ENCODE measurements at places on chromosomes 2 and 18.
A peak's percentile ranks its signal among the peaks of the same experiment; 100 is the strongest.

DNA sequence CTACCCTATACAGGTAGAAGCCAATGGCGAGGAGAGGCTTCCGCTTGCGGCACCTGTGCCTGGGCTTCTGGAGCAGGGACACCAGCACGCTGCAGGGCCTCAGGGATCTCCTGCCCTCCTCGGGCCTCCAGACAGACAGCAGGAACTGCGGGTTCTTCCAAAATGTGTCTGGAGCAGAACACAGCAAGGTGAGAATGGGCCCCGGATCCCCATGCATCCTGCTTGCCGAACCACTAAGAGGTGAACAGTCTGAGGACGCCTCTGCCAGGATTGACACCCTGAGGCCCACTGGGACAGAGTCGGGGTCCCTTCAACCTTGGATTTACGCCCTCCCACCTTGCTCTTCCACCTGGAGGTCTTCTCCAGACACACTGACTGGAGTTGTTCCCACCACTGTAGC lies 25.4 kb downstream of the CAPN14 start:
- DNase-seq = no peak

- no peak for DNase-seq
Observed at GRCh38 chr18:49189772-49190171, 239.0 kb upstream of the SMAD7 start.

GRCh38 chr18:49025426-49025766 lies 74.6 kb upstream of the SMAD7 start:
- DNase-seq = no peak

GRCh38 chr2:27024812-27025211 lies 8.0 kb upstream of the TMEM214 start:
- DNase-seq = no peak

DNA sequence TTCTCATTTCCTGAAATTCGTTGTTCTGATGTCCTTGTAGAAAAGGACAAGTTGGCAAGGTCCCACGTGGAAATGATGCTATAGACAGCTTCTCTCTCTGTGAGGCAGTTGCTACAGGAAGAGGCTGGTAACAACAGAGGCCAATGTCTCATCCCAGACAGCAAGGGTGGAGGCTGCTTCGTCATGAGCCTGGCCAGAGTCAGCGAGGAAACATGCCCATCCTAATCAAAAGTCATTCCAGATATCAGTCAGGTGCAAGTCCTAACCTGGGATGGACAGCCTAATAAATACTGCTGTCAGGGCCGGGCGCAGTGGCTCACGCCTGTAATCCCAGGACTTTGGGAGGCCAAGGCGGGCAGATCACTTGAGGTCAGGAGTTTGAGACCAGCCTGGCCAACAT lies 6.4 kb upstream of the SMAD7 start:
- DNase-seq = no peak

- DNase-seq = peak; percentile 92
Observed at GRCh38 chr2:173151671-173152401, 76.2 kb downstream of the MAP3K20 start.

- DNase-seq = peak; percentile 44
Observed at GRCh38 chr2:230902180-230902899, 22.7 kb downstream of the GPR55 start.

DNA sequence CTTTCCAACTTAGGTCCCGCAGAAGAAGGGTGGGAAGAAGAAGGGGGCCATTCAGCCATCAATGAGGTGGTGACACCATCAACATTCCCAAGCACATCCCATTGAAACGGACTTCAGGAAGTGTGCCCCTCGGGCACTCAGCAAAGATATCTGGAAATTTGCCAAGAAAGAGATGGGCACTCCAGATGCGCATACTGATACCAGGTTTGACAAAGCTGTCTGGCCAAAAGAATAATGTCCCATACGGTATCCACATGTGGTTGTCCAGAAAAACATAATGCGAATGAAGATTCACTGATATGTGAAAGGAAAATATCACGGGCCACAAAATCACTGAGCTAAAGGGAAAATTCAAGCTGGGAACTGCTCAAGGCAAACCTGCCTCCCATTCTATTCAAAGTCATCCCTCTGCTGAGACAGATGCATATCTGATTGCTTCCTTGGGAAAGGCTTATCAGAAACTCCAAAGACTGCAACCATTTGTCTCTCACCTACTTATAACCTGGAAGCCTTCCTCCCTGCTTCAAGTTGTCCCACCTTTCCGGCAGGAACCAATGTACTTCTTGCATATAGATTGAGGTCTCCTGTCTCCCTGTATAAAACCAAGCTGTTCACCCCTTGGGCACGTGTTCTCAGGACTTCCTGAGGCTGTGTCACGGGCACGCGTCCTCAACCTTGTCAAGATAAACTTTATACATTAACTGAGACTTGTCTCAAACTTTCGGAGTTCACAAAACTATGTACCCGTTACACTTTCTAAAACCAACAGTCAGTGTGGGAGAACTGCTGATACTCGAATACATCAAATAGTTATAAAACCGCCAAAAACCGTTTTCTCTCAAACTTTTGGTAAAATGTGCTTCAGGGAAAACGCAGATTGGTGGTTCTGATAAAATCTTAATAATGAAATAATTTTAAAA lies 1.3 kb upstream of the PDK1 start:
- DNase-seq = no peak

- no peak for DNase-seq
Observed at GRCh38 chr2:206084870-206085741, 868 bp downstream of the INO80D start.

- no peak for DNase-seq
Observed at GRCh38 chr18:10852385-10853303, 296.7 kb downstream of the PIEZO2 start.

GRCh38 chr2:238645095-238645494 lies 202.8 kb upstream of the TWIST2 start:
- DNase-seq = no peak

GRCh38 chr18:3104190-3105054 lies 91.5 kb upstream of the LPIN2 start:
- DNase-seq = no peak

GRCh38 chr18:51593931-51594330 lies 396.4 kb upstream of the MEX3C start:
- no peak for DNase-seq

DNA sequence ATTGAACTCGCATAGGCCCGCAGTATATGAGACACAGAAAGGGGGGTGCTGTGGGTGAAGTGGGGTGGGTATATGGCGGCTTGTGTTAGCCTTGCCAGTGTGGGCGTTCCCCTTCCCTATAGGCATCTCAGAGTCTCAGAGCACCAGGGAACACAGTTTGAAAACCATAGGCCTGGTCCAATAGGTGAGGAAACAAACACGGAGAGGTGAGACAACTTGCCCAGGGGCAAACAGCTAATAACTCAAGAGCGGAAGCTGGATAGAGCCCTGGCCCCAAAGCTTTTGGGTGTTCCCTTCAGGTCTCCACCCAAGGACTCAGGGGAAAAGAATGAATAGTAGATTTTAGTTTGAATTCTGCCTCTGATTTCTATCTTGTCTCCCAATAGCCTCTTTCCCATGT lies 7.9 kb downstream of the LIPG start:
- no peak for DNase-seq

DNA sequence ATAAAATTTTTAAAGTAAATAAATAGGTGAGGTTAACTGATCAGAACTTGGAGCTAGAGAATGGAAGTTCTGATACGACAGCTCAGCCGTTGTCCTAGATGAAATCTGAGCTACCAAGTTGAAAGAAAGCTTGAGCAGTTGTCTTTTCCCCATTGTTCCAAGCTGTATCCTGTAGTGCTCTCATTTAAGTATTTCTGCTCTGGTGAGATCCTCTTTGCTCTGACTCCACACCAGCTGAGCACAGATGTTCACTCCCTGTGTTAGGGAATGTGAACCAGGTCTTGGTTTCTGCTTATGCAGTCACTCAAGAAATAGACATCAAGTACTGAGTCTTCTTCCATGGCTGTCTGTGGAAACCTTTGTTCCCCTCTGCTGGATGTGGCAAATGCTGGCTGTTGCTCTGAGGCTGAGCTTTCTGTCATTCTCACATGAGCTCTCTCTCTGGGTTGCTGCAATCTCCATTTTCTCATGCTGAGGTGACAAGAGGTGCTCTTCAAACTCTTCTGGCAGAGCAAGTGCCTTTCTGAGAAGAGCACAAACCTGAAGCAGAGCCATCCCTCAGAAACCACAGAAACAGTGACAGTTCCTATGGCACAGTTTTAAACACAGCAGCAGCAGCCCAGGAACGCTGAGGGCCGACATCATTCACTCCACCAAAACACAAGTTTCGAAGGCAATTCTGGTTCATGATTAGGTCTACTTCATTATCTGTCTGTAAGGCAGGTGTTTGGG lies 194.1 kb downstream of the SP3 start:
- no peak for DNase-seq

- no peak for DNase-seq
Observed at GRCh38 chr2:223542501-223542900, 59.7 kb downstream of the SCG2 start.

- no peak for DNase-seq
Observed at GRCh38 chr2:174444761-174445160, 42.1 kb downstream of the GPR155 start.

DNA sequence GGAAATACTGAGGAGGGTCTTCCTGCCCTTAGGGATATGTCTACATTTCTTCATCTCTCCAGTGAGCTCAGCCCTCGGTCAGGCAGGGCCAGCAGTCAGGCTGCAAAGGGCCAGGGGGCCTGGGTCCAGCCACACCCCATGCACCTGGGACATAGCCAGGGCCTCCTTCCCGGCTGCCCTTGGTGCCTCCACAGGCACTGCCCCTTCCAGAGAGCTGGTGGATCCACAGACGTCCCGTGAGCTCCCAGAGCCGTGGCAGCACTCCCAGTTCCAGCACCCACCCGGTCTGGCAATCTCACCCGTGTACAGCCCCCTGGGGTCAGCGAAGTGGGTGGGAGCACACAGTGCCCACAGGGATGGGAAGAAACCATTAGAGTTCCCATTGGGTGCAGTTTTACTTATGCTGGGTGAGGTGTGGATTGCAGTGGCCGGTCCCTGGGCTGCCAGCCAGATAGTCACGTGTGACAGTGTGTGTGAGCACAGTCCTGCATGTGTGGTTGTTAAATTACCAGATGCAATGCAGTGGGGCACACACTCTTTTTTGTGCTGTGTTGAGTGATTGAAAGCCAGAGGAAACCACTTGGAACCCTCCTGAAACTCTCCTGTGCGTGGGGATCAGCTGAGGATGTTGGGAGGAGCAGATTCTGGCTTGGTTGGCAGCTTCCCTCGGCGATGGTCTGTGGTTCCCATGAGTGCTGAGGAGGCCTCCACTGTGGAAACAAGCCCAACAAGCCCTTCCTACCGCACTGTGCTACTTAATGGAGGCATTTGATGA lies 131.0 kb downstream of the SNTG2 start:
- no peak for DNase-seq

DNA sequence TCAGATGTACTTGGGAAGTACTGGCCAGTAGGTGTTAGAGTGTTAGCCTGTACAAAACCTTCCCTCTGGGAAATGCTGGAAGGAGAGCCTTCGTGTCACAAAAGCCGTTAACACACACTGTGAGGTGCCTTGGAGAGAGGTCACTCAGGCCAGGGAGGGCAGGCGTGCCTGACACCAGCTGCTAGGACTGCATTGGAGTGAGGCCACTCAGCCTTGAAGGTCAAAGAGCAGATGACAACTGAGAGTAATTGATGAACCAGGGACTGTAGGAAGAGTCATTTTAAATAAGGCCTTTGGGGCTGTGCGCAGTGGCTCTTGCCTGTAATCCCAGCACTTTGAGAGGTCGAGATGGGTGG lies 45.4 kb downstream of the ASAP2 start:
- DNase-seq = no peak

GRCh38 chr2:188893972-188894371 lies 80.2 kb upstream of the COL3A1 start:
- no peak for DNase-seq

DNA sequence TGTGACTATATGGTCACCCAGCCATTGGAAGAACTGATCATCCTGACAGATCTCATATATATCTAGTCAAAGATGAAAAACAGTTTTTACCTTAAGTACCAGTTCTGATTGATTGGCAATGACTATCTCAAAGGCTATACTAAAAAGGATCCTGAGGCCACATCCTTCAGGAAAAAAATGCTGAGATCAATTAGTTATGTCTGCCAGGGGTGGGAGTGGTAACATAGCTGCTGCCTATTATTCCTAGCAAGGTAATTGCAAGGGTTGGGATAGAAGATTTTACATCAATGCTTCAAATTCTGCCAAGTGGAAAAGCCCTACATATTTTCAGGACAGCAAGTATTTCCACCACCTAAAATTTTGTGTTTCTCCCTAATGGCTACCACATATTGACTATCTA lies 114.7 kb downstream of the C1D start:
- no peak for DNase-seq

DNA sequence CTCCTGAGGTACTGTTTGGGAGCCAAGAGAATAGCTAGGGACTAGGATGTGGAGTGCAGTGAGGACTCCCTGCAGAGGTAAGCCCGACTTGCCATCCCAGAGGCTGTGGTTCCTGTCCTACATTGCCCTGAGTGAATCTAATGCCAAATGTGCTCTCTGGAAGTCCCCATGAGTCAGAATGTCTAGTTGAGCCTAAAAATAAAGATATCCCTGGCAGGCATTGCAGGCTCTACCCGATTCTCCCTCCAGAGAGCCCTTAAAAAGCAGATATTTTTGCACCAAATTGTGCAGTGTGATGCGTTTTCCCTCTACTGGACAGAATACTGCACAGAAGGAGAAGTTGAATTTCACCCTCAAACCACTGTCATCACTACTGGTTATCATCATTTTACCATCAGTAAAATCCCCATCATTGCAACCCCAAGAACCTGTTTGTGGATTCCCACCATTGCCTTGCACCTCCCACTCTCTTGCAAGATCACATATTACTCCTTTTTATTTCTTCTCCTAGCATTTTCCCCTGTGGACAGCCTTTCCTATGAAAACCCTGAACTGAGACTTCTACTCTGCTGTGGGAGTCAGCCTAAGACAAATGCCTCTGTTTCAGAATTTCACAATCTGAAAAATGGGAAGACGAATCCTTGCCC lies 98.0 kb downstream of the MARCHF4 start:
- no peak for DNase-seq

- DNase-seq = no peak
Observed at GRCh38 chr2:39179974-39180960, 59.4 kb upstream of the SOS1 start.

DNA sequence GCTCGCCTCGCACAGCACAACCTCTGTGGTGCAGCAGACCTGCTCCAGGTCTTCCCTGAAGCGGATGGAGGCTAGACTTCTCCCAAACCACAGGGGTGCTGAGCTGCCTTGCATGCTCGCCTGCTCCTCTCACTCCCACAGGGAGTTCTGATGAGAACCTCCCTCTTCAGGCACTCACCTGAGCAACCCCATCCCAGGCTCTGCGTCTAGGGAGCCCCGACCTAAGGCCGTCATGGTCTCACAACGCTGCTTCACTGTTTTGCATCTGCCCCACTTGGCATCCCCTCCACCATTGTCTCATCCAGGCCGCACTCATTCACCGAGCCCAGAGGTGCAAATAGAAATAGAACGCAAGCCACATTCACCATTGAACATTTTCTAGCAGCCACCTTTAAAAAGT lies 24.6 kb upstream of the MC5R start:
- no peak for DNase-seq

All from SW 1271 (cell line).